ENCODE measurements at places on chromosomes 13 and 19.
A peak's percentile ranks its signal among the peaks of the same experiment; 100 is the strongest.

- DNase-seq: no peak
These were observed 63.8 kb downstream of the KCNRG start for GRCh38 chr13:50078895-50079654.

GRCh38 chr13:52112591-52112990 lies 16.3 kb downstream of the NEK5 start:
- DNase-seq: no peak

GRCh38 chr13:29103065-29103800 lies 283.1 kb downstream of the MTUS2 start:
- no peak for DNase-seq

DNA sequence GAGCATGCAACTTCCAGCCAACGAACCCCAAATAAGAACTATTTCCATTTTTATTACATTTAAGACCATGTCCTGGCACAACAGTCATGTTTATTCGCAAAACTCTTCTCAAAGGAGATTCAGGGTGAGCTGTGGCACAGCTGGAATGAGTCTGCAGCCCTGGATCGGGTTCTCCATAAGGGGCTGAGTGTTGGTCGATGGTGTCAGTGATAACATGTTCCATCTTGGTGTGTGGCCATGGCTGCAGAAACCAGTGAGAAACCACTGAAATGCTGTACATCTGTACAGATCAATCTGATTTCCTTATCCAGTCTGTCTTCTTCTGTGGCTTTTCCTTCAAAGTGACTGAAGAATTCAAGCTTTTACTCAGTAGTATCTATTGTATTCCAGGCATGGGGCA lies 15.2 kb downstream of the FAM124A start:
- no peak for DNase-seq

DNA sequence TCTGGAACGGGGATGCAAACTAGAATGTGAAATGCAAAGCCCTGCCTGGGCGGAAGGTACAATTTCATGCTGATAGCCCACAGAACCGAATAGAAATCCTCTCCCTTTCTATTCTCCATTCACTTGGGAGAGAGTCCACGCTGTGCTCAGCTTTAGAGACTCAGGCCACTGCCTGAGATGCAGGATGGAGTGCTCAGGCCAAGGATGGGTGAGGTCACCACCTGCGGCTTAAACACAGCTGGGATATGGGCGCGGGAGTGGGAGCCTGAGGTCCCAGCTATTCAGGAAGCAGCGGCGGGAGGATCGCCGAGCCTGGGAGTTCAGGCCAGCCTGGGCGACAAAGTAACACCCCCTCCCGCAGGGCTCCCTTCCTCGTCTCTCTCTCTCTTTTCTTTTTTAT lies 446 bp upstream of the ZNF83 start:
- no peak for DNase-seq

DNA sequence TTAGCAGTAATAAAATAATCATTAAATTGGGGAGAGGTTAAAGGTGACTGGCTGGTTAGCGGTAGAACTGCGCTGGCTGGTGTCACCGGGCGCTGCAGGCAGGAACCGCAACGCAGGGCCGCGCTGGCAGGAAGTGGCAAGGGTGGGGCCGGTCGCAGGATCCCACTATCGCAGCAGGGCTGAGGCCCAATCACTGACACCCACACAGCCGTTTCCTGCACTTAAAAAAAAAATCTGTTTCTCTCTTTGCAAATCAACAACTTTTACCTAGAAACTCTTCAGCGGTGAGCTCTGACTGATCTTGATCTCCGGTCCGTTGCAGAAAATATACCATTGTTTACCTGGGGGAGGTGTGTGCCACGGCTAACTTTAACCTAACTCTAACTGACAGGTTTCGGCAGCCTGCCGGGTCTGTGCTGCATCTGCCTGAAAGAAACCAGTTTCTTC lies 46.9 kb downstream of the KLF2 start:
- peak; percentile 86 for DNase-seq

Measured in stimulated activated naive CD4-positive, alpha-beta T cell treated with Interleukin-2 at 50 U/mL for 16 hours (primary cell).